ENCODE measurements at places on chromosomes 2 and 18.
A peak's percentile ranks its signal among the peaks of the same experiment; 100 is the strongest.

- DNase-seq = no peak
Observed at GRCh38 chr18:12703664-12704063, 822 bp downstream of the PSMG2 start.

DNA sequence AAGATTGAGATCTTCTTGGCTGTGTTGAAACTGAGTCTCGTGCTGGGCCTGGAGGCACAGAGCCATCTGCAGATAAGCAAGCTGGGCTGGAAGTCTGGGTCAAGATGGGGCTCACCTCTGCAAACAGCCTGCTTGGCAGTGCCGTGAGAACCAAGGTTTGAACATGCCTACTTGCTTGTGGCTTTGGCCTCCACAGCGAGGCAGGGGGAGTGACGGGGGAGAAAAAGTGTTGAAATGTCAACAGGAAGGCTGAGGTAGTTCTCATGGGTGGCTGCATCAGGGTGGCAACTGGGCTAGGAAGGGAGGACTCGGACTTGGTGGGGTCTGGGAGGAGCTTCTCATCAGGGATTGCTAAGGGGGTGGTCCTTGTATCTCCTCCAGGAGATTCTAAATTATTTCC, 99.7 kb downstream of the THNSL2 start:
- DNase-seq = no peak

GRCh38 chr2:160097326-160097725, 34.9 kb upstream of the PLA2R1 start:
- no peak for DNase-seq

DNA sequence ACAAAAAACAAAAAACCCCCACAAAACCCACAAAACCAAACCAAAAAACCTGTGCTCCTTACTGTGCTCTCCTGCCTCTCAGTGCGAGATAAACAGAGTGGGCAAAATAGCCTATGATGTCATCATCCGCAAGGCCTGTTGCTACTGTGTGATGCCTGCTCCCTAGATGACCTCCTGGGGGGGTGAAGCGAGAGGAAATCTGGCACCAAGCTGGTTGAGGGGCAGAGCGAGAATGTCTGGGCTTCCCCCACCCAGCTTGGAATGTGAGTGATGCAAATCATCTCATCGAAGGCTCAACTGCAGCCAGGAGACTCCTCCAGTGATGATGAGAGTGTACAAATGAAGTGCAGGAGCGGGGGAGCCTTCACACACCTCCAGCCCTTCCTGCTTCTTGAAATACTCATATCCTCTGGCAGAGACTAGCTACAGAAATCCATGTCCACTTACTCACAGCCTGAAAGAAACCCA, 57.7 kb upstream of the MAP4K3 start:
- peak; percentile 28 for DNase-seq

GRCh38 chr2:178473931-178474330, 4.5 kb downstream of the FKBP7 start:
- DNase-seq = no peak

- no peak for DNase-seq
Observed at GRCh38 chr18:22525883-22526282, 108.2 kb upstream of the CTAGE1 start.

GRCh38 chr2:42386682-42387081, 25.7 kb upstream of the COX7A2L start:
- no peak for DNase-seq

DNA sequence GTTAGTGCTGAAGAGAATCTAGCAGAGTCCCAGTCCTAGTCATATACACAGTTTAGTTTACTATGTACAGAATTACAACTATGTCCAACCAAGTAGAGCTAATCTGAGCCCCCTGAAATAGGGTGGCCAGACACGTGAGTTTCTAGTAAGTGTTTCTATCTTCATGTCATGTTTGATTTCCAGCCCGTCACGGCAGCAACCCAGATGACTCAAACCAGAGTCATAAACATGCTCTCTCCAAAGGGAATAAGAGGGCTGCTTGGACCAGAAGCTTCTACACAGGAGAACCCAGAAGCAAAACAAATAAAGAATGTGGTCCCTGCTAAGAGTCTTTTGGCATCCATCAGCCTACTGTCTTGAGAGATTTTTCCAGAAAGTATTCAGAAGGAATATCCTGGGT, 64.9 kb upstream of the WIPF1 start:
- no peak for DNase-seq

- no peak for DNase-seq
Observed at GRCh38 chr2:120771781-120772208, 36.1 kb downstream of the GLI2 start.

DNA sequence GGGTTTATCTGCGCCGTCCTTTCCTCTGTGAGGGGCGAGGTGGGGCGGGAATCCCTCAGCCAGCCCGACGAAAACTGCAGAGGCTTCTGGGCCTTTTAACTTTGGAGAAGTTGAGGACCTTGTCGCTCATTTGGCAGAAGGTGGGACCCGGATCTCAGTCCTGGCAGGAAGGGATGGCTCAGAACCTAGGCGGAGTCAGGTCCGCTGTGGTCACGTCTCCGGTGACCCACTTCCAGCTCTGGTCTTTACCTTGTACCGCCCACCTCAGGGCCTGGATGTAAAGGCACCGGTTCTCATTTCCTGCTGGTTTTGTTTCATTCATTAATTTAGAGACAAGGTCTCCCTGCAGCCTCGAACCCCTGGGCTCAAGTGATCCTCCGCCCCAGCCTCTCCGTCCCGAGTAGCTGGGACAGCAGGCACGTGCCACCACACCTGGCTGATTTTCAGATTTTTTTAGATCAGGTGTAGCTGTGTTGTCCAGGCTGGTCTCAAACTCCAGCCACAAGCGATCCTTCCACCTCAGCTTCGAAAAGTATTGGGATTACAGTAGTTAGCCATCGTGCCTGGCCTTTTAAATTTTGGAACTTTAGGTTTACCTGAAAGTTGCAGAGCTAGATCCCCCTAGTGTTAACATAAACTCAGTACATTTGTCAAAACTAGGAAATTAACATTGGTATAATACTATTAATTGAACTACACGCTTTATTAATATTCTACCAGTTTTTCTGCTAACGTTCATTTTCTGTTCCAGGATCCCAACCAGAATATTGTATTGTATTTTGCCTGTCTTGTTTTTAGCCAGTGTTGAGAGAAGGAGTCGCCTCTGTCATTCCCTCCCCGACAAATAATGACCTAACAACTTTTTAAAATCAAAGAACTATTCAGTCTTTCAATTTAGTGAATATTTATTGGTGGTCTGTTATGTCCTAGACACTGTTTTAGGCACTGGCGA, 852 bp downstream of the POLI start:
- no peak for DNase-seq

DNA sequence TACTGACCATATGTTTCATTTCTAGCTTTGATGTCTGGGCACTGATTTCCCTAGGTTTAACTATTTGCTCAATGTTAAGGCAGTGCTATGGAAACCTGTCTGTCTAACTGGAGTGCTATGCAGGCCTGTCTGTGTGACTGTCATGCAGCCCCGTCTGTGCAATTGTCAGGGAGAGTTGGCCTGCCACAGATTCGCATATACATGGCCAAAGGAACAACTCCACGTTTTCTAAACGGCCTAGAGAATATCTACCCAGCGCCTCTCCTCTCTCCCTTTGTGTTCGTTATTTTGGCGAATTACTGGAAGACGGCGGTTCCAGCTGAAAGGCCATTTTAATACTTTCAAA, 59.6 kb upstream of the PSME4 start:
- no peak for DNase-seq

GRCh38 chr2:113309655-113310387, 31.1 kb upstream of the PAX8 start:
- DNase-seq = no peak

DNA sequence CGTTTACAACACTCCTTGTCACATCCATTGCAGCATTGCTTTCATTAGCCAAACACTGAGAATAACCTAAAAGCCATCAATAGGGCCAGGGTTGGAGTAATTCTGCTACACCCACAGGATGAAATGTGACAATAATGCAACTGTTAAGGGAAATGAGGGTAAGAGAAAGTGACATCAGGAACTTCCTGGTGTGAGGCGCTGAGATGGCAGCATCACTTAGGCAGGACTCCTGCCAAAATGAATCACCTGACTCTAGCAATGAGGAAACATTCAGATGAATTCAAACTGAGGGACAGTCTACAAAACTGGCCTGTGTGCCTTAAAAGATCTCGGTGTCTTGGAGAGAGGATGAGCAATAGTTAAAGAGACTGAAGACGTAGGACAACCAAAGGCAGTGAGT, 115.6 kb upstream of the AGAP1 start:
- DNase-seq = no peak

GRCh38 chr18:13474907-13475545, 251.3 kb downstream of the FAM210A start:
- no peak for DNase-seq

DNA sequence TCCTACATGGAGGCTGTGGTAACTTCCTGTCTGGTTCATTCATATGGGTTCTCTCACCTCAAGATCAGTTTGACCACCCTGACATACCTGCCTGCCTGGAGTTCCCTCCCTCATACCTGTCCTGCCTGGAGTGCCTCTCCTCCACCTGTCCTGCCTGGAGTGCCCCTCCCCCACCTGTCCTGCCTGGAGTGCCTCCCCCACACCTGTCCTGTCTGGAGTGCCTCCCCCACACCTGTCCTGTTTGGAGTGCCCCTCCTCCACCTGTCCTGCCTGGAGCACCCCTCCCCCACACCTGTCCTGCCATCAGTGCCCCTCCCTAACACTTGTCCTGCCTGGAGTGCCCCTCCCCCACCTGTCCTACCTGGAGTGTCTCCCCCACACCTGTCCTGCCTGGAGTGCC, 461.9 kb downstream of the PTPRM start:
- DNase-seq = no peak

GRCh38 chr2:36351736-36352349, 3.7 kb upstream of the CRIM1 start:
- no peak for DNase-seq

GRCh38 chr2:101630224-101630949, 67.1 kb upstream of the MAP4K4 start:
- no peak for DNase-seq

GRCh38 chr18:44098551-44099098, 582.1 kb upstream of the SETBP1 start:
- DNase-seq = no peak

DNA sequence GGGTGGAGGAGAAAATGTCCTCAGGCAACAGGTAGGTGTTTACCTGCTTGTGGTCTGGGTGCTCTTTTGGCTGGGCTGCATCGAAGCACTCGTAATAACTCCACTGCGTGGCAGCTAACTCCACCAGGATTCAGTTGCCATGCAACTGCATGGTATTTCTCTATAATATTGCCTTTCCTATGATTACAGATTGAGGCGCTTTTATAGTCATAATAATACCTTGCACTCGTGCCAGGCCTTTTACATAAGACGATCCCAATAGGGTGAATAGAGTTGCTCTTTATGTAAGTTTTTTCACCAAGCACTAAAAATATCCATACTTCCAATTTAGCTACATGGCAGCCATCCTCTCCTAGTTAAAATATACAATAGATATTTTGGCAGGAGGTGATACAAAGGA, 19.7 kb upstream of the NYAP2 start:
- DNase-seq = no peak

GRCh38 chr2:164722616-164723338, 101.5 kb upstream of the GRB14 start:
- DNase-seq = no peak

GRCh38 chr2:172105471-172106107, 2.9 kb upstream of the DLX2 start:
- no peak for DNase-seq

DNA sequence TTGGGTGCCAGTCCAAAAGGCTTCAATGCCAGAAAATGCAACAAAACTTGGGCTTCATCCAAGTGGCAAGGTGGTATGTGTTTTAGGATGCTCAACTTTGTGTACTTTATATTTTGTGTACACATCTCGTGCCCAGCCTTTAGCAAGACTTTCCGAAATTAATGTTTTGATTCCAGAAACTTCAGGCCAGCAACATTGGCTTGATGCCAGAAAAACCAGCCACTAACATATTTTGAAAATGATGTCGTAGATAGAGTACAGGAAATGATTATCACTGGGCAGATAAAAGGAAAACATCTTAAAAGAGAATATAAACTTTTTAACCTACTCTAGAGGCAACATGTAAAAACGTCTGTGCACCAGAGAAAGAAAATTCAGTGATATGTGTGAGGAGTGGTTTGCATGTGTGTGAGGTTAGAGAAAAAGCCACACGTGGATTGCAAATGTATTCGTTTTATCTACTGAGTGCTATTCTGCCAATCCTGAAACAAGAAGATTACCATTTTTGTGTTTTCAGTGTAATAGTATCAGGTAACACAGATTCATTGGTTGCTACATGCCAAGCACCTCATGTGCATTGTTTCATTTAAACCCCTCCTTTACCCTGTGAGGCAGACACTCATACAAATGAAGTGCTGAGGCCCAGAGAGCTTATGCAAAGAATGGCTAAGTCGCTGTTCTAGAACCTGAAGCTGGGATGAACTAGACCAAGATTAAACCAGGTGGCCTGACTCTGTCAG, 264.8 kb downstream of the C1D start:
- no peak for DNase-seq

- DNase-seq = no peak
Observed at GRCh38 chr2:177172034-177172880, 40.3 kb upstream of the HNRNPA3 start.

DNA sequence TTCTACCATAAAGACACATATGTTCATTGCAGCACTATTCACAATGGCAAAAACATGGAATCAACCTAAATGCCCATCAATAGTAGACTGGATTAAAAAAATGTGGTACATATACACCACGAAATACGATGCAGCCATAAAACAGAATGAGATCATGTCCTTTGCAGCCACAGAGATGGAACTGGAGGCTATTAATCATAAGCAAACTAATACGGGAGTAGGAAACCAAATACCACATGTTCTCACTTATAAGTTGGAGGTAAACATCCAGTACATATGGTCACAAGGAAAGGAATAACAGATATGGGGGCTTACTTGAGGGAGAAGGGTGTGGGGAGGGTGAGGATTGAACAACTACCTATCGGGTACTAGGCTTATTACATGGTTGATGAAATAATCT, 7.7 kb downstream of the HMSD start:
- DNase-seq = no peak

GRCh38 chr2:20930928-20931327, 108.0 kb upstream of the LDAH start:
- no peak for DNase-seq

- DNase-seq = no peak
Observed at GRCh38 chr2:141569941-141570340, 560.9 kb downstream of the LRP1B start.

DNA sequence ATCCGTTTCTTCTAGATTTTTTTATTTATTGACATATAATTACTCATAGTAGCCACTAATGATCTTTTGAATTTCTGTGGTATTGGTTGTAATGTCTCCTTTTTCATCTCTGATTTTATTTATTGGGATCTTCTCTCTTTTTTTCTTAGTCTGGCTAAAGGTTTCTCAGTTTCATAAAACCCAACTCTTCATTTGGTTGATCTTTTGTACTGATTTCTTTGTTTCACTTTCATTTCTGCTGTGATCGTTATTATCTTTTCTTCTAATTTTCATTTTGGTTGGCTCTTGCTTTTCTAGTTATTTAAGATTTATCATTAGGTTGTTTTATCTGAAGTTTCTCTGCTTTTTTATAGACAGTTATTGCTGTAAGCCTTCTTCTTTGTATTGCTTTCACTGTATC, 463.6 kb upstream of the CRIM1 start:
- DNase-seq = no peak

- no peak for DNase-seq
Observed at GRCh38 chr2:171487803-171488259, 34.4 kb upstream of the CYBRD1 start.

- DNase-seq = no peak
Observed at GRCh38 chr2:164903204-164903603, 52.1 kb downstream of the SLC38A11 start.

GRCh38 chr2:73868204-73868978, 24.4 kb upstream of the ACTG2 start:
- DNase-seq = no peak

- peak; percentile 29 for DNase-seq
Observed at GRCh38 chr2:1886405-1886992, 142.2 kb upstream of the PXDN start.
